ENCODE measurements at places on chromosomes 4 and X.

DNA sequence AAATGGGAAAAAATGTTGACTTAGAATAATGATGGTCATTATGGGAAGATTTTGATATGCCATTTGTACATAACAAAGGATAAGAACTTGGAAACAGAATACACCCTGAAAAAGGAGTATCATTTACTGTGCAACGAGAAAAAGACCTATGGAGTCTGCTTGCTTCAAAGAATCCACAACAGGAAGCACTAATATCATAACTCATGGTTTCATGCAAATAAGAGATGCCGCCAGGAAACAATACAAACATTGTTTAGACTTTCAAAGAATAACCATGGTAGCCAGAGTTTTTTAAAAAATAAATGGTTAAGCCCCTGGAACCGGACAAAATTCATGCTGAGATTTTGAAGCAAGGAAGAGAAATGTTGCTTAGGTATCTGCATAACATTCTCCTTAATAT lies 139.9 kb upstream of the ETNPPL start:
- no peak for DNase-seq

DNA sequence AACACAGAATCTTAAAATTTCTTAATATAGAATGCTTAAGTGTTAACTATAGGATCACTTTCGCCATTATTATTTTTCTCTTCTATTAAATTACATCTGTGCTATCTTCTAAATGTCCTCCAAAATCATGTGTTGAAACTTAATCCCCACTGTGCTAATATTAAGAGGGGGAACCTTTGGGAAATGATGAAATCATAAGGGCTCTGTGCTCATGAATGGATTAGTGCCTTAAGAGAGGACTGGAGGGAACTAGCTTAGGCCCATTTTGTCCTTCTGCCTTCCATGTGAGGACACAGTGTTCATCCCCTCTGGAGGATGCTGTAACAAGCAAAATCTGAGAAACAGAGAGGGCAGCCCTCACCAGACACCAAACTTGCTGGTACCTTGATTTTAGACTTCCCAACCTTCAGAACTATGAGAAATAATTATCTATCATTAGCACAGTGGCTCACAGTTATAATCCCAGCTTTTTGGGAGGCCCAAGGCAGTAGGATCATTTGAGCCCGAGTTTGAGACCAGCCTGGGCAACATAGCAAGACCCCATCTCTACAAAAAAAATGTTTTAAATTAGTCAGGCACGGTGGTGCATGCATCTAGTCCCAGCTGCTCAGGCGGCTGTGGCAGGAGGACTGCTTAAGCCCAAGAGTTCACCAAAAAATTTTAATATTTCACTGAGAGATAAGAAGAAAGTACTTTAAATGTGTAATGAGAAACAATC lies 26.3 kb downstream of the KLHL8 start:
- no peak for DNase-seq

DNA sequence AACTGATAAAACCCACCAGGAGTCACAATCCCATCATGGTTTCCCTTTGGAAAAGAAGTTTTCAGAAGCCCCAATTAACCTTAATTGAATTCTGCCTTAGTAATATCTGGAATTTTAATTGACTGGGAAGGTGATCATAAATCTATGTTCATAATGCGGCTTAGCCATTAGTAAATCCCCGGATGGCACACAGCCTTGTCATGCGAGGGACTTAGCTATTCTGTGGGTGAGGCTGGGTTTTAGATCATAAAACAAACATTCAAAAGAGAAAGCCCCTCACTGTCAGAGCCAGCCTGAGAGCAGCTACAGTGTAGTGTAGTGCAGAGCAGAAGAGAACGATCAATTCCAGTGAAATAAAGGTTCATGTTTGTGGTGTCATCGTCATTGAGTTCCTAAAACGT lies 124.0 kb upstream of the NOCT start:
- no peak for DNase-seq

DNA sequence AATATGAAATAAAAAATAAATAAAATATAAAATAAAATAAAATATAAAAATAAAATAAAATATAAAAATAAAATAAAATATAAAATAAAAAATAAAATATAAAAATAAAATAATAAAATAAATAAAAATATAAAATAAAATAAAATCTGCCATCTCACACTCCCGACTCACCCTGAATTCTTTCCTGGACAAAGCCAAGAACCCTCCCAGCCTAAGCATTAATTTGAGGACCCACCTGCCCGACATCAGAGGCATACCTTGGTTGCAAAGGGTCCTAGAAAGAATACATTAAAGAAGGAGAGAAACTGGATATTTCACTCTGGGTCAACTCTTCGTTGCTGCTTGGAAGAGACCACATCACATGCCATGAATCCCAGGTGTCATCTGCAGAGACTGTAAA lies 138.3 kb downstream of the CRLF2 start:
- no peak for DNase-seq

DNA sequence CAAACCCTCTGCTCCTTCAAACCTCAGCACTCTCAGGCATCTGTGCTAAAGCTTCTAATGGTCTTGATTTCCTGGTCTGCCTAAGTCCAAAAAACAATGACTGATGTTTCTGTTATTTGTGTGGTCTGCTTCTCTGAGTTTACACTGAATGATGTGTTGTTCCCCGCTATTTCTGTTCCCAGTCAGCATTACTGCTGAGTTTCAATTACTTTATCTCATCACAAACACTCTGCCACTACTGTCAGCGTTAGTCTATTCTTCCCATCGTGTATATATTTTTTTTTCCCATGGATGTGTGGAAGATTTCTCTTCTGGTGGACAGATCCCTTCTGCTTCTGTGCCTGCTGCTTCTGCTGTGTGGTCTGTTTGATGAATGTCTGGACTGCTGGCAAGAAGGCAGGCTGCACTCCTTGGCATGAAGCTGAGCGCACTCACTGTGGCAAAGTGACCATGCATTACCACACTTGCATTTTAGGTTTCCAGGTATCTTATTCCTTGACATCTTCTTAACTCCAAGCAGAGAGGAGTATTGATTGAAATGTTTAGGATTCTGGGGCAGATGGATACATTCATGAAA lies 106.9 kb upstream of the PAQR3 start:
- DNase-seq = no peak

- DNase-seq = no peak
Observed at GRCh38 chr4:142940425-142941330, 94.6 kb upstream of the INPP4B start.

- DNase-seq = no peak
Observed at GRCh38 chr4:1331591-1332353, 15.2 kb upstream of the UVSSA start.

DNA sequence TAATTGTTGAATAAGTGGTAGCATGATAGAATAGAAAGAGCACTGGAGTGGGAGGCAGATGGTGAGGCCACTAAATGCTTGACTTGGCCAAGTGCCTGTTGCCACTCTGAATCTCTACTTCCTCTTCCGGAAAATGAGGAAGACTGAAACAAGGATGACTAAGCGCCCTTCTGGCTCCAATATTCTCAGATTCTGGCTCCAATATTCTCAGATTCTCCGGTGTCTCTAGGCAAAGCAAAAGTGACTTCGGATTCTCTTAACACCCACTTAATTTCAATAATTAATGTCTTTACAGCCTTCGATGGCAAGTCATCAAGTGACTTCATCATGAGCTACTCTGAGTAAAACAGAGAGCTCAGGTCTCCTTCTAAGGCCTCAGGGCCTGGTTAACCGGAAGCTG lies 402.2 kb upstream of the FGF13 start:
- no peak for DNase-seq

GRCh38 chr4:101790521-101791181 lies at the start of gene BANK1:
Gene BANK1 (plus strand): TSS chr4:101790730. CDS start chr4:101790881, 151 bp downstream.
- DNase-seq = peak; percentile 84

- no peak for DNase-seq
Observed at GRCh38 chr4:106266201-106266600, 49.8 kb downstream of the TBCK start.

GRCh38 chr4:48175806-48176205 lies 41.8 kb upstream of the TXK start:
- no peak for DNase-seq

DNA sequence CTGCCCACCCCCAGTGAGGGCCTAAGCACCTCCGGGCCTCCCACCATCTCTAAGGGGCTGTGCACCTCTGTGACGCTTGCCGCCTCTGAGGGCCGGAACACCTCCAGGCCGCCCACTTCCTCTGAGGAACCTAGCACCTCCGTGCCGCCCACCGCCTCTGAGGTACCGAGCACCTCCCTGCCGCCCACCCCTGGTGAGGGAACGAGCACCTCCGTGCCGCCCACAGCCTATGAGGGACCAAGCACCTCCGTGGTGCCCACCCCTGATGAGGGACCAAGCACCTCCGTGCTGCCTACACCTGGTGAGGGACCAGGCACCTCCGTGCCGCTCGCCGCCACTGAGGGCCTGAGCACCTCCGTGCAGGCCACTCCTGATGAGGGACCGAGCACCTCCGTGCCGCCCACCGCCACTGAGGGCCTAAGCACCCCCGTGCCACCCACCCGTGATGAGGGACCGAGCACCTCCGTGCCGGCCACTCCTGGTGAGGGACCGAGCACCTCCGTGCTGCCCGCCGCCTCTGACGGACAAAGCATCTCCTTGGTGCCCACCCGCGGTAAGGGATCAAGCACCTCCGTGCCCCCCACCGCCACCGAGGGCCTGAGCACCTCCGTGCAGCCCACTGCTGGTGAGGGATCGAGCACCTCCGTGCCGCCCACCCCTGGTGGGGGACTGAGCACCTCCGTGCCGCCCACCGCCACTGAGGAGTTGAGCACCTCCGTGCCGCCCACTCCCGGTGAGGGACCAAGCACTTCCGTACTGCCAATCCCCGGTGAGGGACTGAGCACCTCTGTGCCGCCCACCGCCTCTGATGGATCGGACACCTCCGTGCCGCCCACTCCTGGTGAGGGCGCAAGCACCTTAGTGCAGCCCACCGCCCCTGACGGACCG lies 977 bp downstream of the MAGEE1 start:
- peak; percentile 50 for DNase-seq

DNA sequence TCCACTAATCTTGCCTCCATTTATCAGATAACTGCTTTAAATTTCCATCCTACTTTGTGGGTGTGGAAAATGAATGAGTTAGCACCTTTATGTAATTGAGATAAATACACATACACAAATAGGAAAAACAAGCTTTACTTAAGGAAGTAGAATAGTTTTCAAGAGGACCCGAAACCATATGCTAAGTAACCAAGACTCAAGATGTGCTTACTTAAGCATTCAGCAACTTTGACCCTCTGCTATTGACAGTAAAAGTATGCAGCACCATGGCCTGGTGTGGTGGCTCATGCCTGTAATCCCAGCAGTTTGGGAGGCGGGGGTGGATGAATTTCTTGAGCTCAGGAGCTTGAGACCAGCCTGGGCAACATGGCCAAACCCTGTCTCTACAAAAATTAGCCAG lies 29.9 kb downstream of the RNF175 start:
- no peak for DNase-seq

Data from Peyer's patch (tissue), 4 donors.